ENCODE measurements at places on chromosomes 12 and 14.

DNA sequence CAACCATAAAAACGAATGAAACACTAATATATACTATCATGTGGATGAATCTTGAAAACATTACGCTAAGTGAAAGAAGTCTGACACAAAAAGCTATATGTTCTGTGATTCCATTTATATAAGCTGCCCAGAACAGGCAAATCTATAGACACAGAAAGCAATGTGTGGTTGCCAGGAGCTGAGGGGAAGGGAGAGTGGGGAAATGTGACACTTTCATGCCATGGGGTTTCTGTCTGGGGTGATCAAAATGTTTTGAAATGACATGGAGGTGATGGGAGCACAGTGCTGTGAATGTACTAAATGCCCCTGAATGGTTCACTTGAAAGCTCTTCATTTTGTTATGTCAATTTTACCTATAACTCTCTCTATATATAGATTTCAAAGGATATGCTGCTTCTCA is 30.1 kb downstream of the ATG14 start:
- DNase-seq, result no peak

DNA sequence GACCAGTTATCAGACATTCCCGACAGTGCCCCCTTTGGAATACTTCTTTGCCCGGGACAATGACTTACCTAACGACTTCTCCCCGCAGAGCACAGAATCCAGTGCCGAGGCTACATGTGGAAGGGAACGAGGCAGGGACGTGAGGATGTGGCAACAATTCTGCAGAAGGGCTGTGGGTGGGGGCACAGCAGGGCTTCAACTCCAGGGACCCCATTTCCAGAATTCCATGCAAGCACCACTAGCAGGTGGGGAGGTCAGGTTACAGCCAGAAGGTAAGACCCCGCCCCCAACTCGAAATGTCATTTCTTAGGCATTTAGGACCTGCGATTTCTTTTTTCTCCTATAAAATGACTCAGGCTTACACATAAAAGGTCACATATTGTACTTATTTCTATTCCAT is 207.9 kb downstream of the TMEM132C start:
- no peak for DNase-seq

GRCh38 chr14:68337279-68337678 is 455.6 kb downstream of the ZFP36L1 start:
- no peak for DNase-seq

- DNase-seq, result no peak
Observed at GRCh38 chr12:112130441-112130998, 5.2 kb downstream of the TRAFD1 start.

DNA sequence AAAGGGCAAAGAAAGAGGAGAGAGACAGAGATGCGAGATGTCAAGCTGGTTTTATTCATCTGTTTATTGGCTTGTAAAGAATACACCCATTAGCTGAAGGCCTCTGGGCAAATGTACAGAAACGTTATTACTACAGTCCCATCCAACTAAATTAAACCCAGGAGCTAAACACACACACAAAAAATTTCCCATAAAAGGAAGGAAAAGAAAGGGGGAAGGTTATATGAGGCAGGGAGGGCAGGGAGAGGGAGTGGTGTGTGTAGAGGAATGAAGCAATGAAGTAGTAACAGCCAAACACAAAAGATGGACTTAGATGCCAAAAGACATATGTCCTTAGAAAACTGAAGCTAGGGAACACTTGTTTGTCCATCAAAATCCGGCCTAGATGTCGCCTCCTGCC is 3.1 kb upstream of the MFAP5 start:
- DNase-seq, result no peak

- no peak for DNase-seq
Observed at GRCh38 chr12:122999196-122999946, 18.9 kb downstream of the ARL6IP4 start.

DNA sequence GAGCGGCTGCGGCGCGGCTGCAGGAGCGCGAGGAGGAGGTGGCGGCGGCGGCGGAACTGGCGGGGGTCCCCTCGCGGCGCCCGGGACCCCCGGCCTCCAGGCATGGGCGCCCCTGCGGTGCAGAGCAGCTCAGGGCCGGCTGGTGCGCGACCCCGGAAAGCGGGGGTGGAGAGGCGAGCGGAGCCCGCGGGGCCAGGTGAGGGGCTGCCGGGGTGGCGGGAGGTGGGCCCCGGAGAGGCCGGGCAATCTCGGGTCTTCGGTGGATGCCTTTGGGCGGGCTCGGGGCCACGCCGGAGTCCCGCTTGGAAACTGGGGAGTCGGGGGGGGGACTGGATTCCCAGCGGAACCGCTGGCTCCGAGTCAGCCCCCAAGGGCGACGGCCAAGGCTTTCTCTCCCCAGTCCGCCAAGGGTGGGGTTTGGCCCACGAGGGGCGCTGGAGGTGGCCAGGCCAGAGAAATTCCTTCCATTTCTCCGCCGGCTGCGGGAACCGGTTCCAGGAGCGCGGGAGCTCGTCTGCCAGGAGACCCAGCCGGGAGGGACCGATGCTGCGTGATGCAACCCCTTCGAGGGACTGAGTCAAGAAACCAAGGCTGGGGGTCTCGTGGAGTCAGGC is 13.9 kb upstream of the NR4A1 start:
- no peak for DNase-seq

- DNase-seq, result peak; percentile 86
Observed at GRCh38 chr14:74608959-74609611, 3.0 kb downstream of the LTBP2 start.

- DNase-seq, result no peak
Observed at GRCh38 chr12:43361031-43361710, 190.8 kb downstream of the ADAMTS20 start.

DNA sequence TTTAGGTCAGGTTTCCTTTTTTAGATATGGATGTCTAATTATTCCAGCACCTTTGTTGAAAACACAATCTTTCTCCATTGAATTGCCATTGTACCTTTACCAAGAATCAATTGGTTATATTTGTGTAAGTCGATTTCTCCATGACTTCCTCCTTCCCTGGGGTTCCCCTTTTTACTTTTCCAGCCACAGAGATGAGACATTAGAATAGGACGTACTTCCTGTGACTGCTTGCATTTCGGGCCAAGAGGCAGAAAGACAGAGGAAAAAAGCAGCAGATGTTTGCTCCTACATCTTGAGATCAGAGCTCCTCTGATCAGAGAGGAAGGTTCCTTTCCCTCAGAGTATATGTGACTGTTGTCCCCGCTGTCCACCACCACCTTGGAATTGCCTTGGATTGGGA is 453.7 kb upstream of the RGS6 start:
- DNase-seq, result peak; percentile 22

GRCh38 chr14:99323603-99324185 is 51.7 kb upstream of the BCL11B start:
- DNase-seq, result no peak

GRCh38 chr12:98294051-98294805 is 221.2 kb upstream of the TMPO start:
- no peak for DNase-seq

GRCh38 chr12:3726456-3726855 is 26.5 kb downstream of the CRACR2A start:
- no peak for DNase-seq

DNA sequence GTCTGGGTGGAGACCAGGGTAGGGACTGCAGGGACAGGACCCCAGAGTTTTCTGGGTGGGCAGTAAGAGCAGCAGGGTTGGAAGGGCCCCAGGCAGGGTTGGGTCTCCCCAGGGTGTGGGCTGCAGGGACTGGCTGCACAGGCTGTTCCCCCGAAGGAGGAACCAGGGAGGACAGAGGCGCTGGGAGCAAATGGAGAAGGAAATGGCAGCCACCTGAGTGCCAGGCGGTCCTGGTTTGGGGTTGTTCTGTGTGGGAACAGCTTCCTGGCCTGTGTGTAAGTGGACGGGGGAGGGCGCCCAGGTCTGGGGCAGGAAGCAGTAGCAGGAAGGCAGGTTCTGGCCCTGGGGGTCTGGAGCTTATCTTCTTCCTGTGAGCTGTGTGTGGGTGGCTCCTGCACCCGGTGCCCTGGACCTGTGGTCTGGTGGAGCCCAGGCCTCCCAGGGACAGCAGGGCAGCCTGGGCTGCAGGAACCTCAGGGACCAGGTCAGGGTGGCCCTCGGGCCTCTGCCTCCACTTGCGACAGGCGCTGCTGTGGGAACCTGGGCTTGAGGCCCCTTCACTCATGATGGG is 372.8 kb downstream of the TMEM121 start:
- DNase-seq, result no peak

DNA sequence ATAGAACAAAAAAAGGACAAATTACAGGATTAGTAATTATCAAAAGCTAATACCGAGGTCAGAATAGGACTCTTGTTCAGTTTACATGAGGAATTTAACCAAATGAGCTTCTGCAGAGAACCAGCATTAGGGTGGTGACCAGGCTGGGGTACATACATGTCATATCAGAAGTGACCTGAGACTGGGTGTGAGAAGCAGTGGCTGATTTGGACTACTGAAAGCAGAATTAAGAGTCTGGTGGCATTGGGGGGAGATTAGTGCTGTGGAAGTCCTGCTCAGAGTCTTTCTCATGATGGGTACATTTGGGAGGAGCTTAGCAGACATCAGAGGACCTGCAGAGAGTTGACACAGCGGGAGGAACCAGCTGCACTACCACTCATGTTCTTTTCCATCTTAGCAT is 21.7 kb downstream of the TRAF3 start:
- DNase-seq, result no peak

- DNase-seq, result no peak
Observed at GRCh38 chr12:118611295-118611694, 234.9 kb downstream of the SUDS3 start.

DNA sequence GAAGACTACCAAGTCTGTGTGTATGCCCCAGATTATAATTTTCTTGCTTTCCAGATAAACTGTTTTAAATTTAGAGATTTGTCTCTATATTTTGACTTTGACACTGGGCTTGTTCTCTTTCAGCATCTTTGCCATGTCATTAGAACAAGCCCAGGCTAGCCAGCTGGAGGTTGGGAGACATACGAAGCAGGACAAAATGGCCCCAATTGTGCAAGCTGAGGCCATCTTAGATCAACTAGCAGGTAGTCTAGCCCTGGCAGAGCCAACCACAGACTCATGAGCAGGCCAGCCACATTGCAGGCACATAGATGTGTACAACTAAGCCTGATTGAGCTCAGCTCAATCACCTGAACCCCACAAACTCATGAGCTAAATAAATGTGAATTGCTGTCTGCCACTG is 321.4 kb downstream of the ATP23 start:
- DNase-seq, result no peak

DNA sequence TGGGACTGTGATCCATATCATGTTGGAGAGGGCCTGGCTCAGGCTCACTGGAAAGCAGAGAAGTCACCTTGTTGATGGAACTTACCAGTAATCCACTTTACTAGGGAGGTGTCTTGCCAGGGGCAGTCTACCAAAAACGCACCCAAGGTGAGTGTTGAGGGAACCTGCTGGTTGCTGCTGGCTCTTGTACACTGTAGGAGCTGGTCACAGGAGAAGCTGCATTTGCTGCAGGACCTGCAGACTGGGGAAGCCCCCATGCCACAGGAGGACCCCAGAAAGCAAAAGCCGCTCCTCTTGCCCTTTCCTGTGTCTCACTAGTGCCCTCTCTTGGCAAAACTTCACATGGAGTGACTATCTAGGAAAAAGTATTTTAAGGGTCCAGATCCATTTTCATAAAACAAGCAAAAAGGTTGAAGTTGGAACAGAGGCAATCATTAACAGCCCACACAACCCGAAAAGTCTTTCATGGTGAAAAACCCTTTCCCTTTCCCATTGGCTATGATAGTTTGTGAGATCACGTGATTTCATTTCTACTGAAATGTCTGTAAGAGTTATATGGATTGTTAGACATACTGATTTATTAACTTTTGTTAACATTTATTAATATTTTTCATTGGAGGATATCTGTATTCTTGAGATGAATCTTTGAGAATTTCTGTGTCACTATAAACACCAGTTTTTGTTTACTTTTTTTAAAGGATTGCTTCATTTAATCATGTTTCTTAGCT is 59.2 kb downstream of the RASSF8 start:
- no peak for DNase-seq

DNA sequence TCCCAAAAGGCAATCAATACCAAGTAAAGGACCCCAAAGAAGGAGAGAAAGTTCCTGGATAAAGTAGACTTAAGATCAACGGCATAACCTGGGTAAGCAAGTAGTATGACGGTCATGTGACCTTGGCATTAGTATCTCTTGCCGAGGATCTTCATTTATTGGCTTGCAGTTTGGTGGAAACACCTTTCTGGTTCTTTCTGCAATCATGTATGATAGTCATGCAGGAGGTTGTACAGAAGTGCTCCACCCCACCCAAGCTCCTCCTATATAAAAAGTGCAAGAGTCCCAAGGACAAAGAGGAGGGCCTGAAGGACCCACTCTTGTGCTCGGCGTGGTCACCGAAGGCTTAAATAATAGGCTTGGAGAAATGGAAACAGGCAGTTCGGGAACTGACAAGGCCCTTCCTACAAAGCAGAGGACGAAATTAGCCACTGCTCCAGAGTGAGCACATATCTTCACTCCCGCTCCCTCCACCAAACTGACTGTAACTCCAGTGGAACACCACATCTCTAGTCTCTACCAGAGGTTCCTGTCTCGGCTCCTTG is 750 bp downstream of the CS start:
- peak; percentile 46 for DNase-seq

GRCh38 chr14:44446965-44447364 is 60.1 kb downstream of the FSCB start:
- no peak for DNase-seq

DNA sequence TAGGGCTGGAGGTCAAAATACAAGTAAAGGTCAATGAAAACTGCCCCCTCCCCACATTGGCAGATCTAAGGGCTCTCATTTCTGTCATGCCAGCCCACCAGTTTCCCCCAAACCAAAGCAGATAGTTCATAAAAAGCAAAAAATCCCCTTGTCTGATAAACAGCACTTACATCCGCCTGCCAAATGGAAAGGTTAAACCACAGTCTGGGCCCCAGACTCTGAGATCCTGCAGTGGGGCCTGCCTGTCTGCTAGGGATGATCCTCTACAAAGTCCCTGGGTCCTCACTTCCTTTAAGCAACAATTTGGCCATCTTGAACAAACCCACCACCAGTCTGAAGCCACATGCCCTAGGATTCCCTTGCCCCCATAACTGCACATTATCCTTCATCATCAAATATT is 9.7 kb upstream of the RPS26 start:
- DNase-seq, result peak; percentile 10

- no peak for DNase-seq
Observed at GRCh38 chr12:114744691-114745090, 60.7 kb upstream of the TBX3 start.

DNA sequence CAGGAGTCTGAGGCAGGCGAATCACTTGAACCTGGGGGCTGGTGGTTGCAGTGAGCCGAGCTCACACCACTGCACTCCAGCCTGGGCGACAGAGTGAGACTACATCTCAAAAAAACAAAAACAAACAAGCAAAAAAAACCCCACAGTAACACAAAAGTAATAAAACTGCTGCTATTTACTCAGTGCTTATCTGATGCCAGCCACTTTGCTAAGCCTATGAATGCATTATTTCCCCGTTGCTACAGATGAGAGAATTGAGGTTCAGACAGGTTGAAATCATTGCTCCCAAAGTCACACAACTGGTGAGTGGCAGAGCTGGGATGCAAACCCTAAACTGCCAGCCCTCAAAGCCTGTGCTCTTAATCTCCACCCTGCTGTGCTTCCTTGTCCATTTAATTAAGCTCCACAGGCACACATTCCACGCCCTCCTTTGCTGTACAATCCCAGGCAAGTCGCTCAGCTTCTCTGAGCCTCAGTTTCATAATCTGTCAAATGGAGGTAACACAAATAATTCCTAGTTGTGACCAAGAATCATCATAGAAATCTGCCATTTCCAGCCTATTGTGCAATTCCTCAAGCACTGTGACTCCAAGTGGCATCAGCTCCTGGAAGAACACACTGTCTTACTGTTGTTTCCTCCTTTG is 5.7 kb upstream of the OAS3 start:
- DNase-seq, result no peak

GRCh38 chr12:45509187-45509586 is 220.3 kb upstream of the ARID2 start:
- no peak for DNase-seq

All from CD4-positive, alpha-beta T cell treated with Interleukin-1 beta for 1 hour (primary cell).